ENCODE measurements at places on chromosomes 12 and 14.

- no peak for DNase-seq
These were observed 67.3 kb upstream of the USP15 start for GRCh38 chr12:62192903-62193250.

- DNase-seq = peak; percentile 29
These were observed 13.2 kb upstream of the TIGAR start for GRCh38 chr12:4307593-4308333.

- no peak for DNase-seq
These were observed 87.8 kb downstream of the ZFP36L1 start for GRCh38 chr14:68704736-68705720.

GRCh38 chr14:80387563-80387981 lies 176.3 kb upstream of the DIO2 start:
- no peak for DNase-seq

GRCh38 chr14:32006263-32007110 lies 70.6 kb upstream of the ARHGAP5 start:
- DNase-seq = no peak

GRCh38 chr12:105206686-105207374 lies 29.1 kb downstream of the APPL2 start:
- no peak for DNase-seq

DNA sequence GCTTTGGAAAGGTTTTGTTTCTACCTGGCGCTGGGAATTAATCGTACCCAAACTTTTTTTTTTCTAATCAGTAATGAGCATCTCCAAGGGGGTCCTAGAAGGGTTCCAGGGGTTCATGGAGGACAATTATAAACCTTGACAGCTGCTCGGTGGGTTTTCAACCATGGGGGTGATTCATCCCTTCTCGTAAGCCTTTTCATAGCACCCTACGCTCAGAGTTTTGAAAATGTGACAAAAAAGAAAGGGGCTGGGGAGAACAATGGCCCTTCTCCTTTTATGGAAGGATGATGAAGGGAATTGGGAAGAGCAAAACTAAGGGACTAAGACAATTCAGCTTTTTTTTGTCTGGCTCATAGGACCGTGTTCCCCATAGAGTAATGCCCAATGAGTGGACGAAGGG lies 196.7 kb downstream of the ZFP36L1 start:
- DNase-seq = no peak

GRCh38 chr12:47317175-47317915 lies 237.6 kb upstream of the AMIGO2 start:
- no peak for DNase-seq
